Right renal pelvis (tissue), 4 donors: ENCODE measurements at places on chromosomes 7 and 10. TPM values are rescaled to one million over a fixed set of nuclear protein-coding genes. Genes with fewer than 3 reads are reported as not detected.

Gene VSTM4
- polyA plus RNA-seq = 16.0 TPM

Gene HKDC1
- 16.0 TPM for polyA plus RNA-seq

Gene SLC25A28
- 40.1 TPM for polyA plus RNA-seq

Gene THNSL1
- polyA plus RNA-seq = 18.4 TPM

Gene LAMB4
- polyA plus RNA-seq = 3.5 TPM

Gene SOSTDC1
- 51.3 TPM for polyA plus RNA-seq

Gene CARD11
- 1.00 TPM for polyA plus RNA-seq

Gene SDK1
- polyA plus RNA-seq = 6.8 TPM

Gene CAMK1D
- polyA plus RNA-seq = 11.1 TPM

Gene CLCN1
- 0.11 TPM for polyA plus RNA-seq

Gene GIMAP1
- polyA plus RNA-seq = 3.3 TPM

Gene ERVW-1
- 0.67 TPM for polyA plus RNA-seq

Gene CNNM1
- polyA plus RNA-seq = 1.7 TPM

Gene CRYGN
- polyA plus RNA-seq = 3.6 TPM

Gene PRKCQ
- 16.3 TPM for polyA plus RNA-seq

Gene HYAL4
- 0.23 TPM for polyA plus RNA-seq

Gene FAM24B
- polyA plus RNA-seq = 4.6 TPM

Gene CLEC5A
- 0.51 TPM for polyA plus RNA-seq

Gene PNLIPRP3
- not detected for polyA plus RNA-seq
